Fibroblast of skin of left quadriceps (primary cell): ENCODE measurements at places on chromosomes 3 and 15.

DNA sequence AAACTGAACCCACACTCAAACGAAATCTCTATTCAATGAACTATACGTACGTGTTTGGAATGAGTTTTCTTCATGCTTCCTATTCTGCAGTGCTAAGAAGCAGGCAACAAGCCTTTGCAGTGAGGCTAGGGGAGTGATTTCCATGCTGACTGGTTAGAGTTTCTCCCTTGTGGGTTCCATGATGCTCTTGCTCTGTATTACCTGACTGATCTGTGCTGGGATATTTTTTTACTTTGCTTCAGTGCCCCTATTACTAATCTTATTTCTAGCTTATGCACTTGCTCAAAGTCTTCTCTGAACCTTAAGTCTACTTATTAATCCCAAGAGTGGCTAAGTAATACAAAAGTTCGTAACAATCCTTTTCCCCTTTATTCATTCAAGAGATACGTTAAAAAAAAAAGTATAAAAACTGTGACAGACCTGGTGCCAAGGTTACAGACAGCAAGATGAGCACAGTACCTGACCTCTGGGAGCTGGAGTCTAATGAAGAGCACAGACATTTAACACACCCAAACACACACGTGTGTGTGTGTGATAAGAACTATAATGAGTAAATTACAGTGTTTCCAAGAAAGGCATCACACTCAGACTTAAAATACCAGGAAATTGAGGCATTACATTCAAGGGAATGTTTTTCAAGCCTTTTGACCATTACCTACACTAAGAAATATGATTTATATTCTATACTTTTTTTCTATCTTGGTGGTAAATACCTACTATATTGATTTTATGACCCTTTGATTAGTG is 50.5 kb upstream of the FBN1 start:
- DNase-seq: no peak

GRCh38 chr15:33865416-33865815 is 102.9 kb upstream of the CHRM5 start:
- DNase-seq: peak; percentile 16

DNA sequence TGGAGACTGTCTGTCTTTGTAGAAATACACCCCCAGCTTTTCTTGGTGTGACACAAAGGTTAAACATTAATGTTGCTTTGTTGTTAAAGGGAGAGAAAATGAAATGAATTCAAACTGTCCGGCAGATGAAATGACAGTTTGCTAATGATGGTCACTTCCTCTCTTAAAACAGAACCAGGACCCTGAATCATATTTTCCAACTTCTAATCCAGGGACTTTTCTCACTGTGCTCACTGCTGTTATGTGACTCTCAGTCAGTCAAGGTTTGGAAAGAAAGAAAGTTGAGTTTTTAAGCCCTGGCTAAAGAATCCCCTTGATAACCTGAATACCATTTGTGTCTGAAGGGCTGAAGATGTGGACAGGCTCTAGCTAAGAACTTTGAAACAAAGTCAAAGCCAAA is 215.8 kb downstream of the AGBL1 start:
- DNase-seq: no peak

DNA sequence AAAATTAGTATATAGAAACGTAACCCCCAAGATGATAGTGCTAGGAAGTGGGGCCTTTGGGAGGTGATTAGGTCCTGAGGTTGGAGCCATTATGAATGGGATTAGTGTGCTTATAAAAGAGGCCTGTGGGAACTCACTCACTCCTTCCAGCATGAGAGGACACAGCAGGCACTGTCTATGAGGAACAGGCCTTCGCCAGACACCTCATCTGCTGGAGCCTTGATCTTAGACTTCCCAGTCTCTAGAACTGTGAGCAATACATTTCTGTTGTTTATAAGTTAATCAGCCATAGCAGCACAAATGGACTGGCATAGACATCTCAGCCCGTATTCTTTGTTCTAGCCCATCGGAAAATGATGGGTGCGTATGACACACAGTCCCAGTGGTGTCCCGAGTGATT is 152.3 kb downstream of the GABRG3 start:
- DNase-seq: no peak

DNA sequence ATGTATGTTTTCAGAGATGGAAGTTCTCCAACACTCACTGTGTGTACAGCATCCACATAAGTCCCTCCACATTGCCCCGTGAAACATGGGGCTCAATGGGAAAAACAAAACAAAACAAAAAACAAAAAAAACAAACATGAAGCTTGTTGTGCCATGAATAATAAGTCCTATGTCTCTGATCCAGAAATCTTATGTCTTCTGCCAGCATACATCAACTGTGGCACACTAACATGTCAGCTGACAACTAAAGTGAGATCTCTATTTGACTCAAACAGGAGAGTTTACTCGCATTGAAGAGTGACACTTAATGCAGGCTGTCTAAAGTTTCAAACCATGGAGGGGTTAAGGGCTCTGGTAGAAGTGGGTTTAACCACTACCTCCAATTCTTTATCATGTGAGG is 180.2 kb upstream of the ROBO1 start:
- no peak for DNase-seq

DNA sequence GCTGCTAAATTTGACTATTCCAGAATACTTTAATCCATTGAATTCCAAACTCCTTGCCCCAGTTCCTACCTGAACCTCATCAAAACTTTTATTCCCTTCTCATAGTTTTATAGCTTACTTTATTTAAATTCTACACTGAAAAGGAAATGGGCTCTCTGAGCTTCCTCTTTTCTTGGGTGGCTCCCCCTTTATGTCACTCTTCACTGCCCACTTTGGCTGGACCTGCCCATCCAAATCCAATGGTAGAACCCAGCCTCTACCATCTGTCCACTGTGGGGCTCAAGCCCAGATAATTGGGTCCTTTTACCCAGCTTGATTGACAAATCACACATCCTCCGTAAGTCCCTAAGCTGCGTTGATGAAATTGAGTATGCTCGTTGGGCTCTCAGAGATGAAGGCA is 216.5 kb downstream of the BBX start:
- no peak for DNase-seq

DNA sequence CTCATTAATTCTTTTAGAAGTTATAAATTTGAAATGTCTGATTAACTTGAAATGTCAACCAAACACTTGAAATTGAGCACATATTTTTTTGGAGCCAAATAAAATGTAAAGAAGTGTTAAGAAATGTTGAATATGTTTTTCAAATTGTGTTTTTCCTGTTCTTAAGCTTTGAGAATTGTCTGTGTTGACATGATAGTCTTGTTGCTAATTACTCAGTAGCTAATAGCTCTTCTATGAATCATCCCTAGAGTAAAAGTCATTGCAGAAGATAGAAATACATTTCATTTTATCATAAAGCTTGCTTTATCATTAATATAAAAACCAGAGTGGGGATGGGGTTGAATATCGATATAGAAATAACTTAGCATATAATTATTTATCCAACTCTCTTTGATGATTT is 41.9 kb upstream of the ABHD10 start:
- DNase-seq: no peak

DNA sequence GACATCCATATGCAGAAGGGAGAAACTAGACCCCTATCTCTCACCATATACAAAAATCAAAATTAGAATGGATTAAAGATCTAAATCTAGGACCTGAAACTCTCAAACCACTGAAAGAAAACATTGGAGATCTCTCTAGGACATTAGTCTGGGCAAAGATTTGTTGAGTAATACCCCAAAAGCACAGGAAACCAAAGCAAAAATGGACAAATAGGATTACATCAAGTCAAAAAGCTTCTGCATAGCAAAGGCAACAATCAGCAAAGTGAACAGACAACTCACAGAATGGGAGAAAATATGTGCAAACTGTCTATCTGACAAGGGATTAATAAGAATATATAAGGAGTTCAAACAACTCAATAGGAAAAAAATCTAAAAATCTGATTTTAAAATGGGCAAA is 54.8 kb downstream of the MYO9A start:
- DNase-seq: no peak

- DNase-seq: no peak
Observed at GRCh38 chr3:113832477-113833164, 6.0 kb upstream of the GRAMD1C start.

DNA sequence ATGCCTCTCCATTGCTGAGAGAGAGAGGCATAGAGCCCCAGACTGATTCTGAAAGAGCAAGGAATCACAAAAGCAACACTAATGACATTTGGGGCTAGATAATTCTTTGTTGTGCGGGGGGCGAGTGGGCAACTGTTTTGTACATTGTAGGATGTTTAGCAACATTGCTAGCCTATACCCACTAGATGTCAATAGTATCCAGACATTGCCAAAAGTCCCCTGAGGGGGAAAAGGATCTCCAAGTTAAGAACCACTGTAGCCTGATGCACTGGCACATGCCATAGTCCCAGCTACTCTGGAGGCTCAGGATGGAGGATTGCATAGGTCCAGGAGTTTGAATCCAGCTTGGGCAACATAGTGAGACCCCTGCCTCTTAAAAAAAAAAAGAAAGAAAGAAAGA is 22.8 kb upstream of the GOLM2 start:
- DNase-seq: no peak

DNA sequence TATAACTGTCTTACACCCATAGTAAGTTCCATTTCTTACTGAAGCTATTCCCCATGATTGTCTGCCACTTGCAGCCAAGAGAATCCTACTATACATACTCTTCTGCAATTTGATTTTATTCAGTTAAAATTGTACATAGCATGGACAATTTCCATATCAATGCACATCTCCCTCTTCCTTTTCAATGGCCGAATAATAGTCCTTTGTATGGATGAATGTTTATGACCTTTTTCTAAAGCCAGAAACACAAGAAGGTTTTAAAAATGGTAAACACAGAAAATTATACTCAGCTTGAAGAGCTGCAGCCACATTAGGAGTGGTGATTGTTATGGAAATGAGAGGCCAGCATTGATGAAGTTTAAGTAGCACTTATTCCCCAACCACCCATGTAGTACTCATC is 8.5 kb upstream of the ERC2 start:
- DNase-seq: no peak

- DNase-seq: no peak
Observed at GRCh38 chr3:60399292-60399691, 852.0 kb downstream of the FHIT start.

- peak; percentile 2 for DNase-seq
Observed at GRCh38 chr15:79028411-79028964, 62.1 kb downstream of the RASGRF1 start.

GRCh38 chr3:149845570-149846244 is 32.7 kb downstream of the RNF13 start:
- no peak for DNase-seq

DNA sequence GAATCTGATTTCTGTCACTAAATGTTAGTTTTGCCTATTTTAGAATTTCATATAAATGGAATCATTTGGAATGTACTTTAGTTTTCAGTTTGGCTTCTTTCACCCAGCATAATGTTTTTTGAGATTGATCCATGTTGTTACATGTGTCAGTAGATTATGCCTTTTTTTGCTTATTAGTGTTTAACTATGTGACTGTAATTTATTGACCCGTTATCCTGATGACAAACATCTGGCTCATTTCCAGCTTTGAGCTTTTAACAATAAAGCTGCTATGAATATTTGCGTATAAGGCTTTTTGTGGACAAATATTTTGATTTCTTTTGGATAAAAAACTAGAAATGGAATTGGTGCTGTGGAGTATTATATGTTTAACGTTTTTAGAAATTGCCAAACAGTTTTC is 254.5 kb upstream of the CFAP20DC start:
- DNase-seq: no peak

DNA sequence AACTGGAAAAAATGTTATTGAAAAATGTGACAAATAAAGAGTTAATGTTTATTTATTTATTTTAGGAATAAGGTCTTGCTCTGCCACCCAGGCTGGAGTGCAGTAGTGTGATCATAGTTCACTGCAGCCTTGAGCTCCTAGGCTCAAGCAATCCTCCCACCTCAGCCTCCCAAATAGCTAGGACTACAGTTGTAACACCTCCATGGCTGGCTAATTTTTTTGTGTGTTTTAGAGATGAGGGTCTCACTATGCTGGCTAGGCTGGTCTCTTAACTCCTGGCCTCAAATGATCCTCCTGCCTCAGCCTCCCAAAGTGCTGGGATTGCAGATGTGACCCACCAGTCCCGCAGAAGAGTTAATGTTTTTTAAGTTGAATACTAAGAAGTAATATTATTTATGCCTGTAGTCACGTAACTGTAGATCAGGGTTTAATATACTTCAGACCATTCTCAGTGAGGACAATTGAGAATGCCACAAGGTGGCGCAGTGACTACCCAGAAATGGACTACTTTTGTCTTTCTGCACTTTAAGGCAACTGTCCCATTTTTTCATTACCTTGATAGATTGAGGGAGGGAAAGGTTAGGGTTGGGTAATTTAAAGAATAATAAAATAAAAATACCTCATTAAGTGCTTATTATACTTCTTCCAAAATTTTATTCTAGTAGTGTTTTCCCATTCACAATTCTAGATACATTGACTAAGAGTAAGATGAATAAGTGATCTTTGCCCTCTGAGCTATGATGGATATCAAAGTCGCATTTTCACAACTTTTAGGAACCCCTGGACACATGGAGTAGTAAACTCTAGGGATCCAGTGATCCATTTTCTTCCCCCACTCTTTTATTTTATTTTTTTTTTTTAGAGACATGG is 6.0 kb downstream of the MUC13 start:
- peak; percentile 43 for DNase-seq

- no peak for DNase-seq
Observed at GRCh38 chr3:196988241-196989029, 19.8 kb upstream of the PIGZ start.

- DNase-seq: no peak
Observed at GRCh38 chr3:106839576-106840280, 537.5 kb upstream of the CCDC54 start.

DNA sequence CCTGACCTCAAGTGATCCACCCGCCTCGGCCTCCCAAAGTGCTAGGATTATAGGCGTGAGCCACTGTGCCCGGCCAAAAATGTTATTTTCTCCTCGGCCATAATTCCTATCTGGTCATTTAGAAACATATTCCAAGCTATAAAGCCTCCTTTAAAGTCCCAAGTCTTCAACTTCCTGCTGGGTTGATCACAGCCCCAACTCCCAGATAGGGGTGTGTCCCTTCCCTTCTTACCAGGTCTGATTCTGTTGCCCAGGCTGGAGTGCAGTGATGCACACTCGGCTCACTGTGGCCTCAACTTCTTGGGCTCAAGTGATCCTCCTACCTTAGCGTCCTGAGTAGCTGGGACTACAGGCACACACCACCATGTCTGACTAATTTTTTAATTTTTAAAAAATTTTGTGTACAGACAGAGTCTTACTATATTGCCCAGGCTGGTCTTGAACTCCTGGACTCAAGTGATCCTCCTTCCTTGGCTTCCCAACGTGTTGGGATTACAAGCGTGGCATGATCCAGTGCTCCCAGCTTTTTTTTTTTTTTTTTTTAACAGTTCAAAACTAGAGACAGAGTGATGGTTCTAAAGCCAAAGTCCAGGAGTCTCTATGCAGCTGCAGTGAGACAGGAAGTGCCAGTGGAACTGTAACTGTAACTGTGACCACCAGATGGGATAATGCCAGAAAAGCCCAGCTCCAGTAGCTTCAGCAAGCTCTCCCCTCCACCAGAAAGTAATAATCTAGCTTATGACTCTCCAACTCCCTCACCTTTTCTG is 8.2 kb upstream of the PRKAR2A start:
- DNase-seq: no peak

GRCh38 chr15:34437687-34438086 is at the start of gene GOLGA8A:
TSS of gene GOLGA8A (minus strand) at chr15:34437808. CDS start at chr15:34389691, 48,117 bp downstream.
- DNase-seq: peak; percentile 52
